ENCODE measurements at places on chromosomes 11 and 22.
A peak's percentile ranks its signal among the peaks of the same experiment; 100 is the strongest.

DNA sequence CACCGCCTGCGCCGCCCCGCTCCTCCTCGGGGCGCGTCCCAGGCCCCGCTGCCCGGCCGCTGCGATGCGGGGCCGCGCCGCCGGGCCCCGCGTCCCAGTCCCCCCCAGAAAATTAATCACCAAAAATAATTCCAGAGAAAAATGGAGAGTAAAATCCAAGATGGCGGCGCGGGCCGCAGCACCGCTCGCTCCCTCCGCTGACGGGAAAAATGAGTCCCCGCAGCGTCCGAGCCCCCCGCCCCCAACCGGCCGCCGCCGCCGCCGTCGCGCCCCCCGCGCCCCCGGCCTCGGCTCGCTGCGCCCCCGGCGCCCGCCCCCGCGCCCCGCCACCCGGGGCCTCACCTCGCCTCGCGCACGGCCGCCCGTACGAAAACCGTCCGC is at the start of gene KMT5B:
TSS of gene KMT5B (minus strand) at position 162 of the 381 bp plus-strand sequence. CDS start 23,220 bp downstream, outside the sequence.
- peak; percentile 62 for DNase-seq

GRCh38 chr11:118581057-118581456 is 8.8 kb downstream of the ARCN1 start:
- DNase-seq, result no peak

DNA sequence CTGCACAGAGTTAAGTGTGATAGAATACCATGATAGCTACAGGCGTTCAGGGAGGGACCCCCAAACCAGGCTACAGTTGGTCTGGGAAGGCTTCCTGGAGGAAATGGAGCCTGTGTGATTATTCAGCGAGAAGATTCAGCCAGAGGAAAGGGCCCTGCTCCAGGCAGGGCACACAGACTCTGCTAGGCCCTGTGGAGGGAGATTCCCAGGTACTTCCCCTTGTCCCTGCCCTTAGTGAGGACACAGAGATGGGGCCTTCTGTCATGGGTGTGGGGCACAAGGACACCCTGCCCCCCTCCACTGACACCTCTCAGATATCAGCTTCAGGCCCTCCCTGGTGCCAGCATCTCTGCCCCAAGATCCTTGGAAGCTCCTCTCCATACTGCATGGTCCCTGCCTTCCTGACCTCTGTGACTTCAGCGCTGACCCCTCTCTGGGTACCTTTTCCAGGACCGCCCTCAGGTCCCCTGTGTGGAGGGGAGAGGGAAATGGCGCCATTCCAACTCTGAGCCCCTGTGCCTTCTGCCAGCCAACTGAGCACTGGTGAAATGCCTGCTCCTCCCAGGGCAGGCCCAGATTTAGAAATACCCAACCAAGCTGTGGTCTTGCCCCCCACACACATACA is 12.6 kb upstream of the POU2F3 start:
- DNase-seq, result no peak

- no peak for DNase-seq
These were observed at the start of gene OR10G7 for GRCh38 chr11:124041254-124041653. Gene OR10G7, minus strand, starts transcription at chr11:124041325. Its CDS starts 2,324 bp downstream, at chr11:124039001.

DNA sequence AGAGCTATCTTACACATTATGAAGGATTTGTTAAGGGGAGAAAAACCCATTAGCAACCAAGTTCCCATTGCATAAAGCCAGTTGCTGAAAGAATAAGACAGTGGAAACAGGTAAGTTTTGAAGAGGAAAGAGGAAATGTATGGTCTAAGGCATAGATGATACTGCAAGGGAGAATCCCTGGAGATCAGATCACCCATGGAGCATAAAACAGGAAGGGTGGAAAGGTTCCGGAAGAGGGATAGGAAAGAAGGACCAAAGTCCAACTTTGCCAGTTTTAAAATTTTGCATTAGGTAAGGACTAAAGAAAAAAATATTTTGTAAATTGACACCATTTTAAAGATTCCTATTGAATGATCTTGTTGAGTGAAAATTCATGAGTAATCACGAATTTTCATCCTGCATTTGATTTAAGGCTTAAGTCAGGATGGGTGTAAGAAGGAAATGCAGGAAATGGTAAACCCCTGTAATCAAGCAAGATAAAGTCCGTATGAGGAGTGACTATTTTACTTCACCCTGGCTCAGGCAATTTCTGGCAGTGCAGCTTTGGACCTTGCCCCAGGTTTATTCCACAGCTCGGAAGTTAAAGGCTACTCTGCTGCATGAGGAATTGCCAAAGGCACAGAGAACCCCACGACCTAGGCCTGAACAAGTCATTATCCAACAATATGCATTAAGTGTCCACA is 70.9 kb downstream of the CCDC34 start:
- no peak for DNase-seq

DNA sequence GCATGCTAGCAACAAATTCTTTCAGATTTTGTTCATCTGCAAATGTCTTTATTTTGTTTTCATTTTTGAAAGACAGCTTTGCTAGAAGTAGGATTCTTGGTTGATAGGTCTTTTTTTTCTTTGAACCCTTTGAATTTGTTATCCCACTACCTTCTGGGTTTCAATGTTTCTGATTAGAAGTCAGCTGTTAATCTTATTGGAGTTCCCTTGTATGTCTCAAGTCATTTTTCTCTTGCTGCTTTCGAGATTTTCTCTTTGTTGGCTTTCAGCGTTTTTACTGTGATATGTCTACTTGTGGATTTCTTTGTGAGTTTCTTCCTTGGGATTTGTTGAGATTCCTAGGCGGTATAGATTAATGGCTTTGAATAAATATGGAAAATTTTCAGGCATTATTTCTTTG is 27.2 kb upstream of the MS4A8 start:
- DNase-seq, result no peak

DNA sequence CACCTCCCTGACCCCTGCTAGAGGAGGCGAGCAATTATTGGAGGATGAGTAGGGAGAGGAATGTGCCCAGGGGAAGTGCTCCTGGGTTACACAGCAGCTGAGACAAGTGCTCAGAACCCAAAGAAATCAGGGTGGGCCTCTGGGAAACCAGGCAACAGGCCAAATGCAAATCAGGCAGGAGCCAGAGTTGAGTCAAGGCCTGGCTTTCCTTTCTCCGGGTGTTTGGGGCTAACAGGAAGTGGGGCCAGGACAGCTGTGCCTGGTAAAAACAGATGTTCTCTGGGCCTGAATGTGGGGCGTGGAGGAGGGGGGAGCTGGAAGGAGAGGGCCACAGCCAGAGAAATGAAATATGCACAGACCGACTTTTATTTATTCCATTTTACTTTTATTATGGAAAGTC is 22.0 kb downstream of the MFNG start:
- DNase-seq, result no peak

DNA sequence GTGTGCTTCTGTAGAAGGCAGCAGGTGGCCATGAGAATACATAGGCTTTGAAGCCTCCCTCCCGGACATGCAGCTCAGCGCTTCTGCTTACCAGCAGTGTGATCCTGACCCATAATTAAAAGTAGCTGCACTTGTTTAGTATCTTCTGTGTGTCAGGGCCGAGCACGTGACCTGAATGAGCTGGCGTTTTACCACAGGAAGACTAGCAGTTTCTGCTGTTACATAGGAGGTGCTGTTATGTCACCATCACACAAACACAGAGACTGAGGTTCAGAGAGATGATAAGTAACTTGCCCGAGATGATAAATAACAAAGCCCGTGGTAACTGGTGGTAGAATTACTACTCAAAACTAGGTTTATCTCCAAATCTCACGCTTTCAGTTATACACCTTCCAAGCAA is 329.5 kb downstream of the OPCML start:
- DNase-seq, result no peak
